Osteoblast (primary cell): ENCODE measurements at places on chromosomes 7 and 10. TPM values are rescaled to one million over a fixed set of nuclear protein-coding genes. Genes with fewer than 3 reads are reported as not detected.

Gene PROSER2
- 4.4 and 6.9 TPM in 2 replicates for total RNA-seq

- H3K4me3 ChIP-seq, result no peak overlapping the region
- H3K4me1 ChIP-seq, result no peaks in the 10 kb centered on the region
- DNase-seq, result no peak
- no peaks in the 10 kb centered on the region for H3K36me3 ChIP-seq
- H3K27ac ChIP-seq, result no peak overlapping the region
- no peaks in the 10 kb centered on the region for H3K27me3 ChIP-seq
These were observed 49.9 kb downstream of the TRIM24 start for GRCh38 chr7:138510003-138510402.

GRCh38 chr7:25742316-25742715, 409.7 kb upstream of the NFE2L3 start:
- H3K4me1 ChIP-seq, result no peaks in the 10 kb centered on the region
- no peak overlapping the region for H3K27ac ChIP-seq

DNA sequence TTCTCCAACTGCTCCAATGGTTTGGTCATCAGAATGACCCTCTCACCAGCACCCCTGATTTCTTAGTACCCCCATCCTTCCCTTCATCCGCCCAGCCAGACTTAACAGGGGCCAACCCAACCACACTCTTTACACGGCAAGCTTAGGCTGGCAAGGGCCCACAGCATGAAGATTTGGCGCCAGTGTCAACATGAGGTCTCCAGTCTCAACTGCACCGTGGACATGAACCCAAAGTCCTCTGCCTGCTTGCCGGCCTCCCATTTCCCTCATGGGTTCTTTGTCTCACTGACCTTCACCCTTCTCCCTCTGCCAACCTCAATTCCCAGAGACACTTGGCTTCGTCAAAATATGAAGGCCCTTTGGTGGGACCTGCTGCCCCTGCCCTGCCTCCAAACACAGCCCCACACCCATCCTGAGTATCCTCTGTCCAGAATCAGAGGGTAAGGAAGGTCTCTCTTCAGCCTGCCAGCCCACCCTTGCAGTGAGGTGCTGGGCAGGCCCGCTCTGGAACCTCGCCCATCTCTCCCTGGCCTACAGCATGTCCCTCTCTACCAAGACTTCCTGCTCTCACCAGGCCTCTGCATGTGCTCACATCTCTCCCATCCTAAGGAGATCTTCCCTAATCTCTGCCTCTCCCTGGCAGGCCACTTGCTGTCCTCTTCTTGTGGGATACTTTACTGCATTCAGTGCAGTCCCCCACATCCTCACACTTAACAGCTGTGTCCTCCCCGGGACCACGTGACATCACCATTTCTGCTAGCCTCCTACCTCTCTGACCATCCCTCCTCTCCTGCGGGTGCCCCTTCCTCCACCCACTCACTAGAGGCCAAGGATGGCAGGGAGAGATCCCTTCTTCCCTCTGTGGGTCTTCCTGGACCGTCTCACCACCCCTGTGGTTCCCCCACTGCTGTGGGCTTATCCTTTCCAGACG, 91.7 kb upstream of the ZMIZ1 start:
- H3K27ac ChIP-seq, result peak overlapping the region; percentile 68
- peak; percentile 63 for DNase-seq
- H3K36me3 ChIP-seq, result no peaks in the 10 kb centered on the region
- peak overlapping the region; percentile 26 for H3K4me3 ChIP-seq
- peaks cover 49% of the 10 kb centered on the region for H3K4me1 ChIP-seq
- no peaks in the 10 kb centered on the region for H3K27me3 ChIP-seq

Gene LEP
- total RNA-seq, result under 0.01 and 0.36 TPM in 2 replicates

Gene SPAM1
- total RNA-seq, result not detected in 2 replicates

Gene MTPN
- 117 and 127 TPM in 2 replicates for total RNA-seq

Gene TMEM273
- total RNA-seq, result 0.59 TPM in 1 of 2 replicates, not detected in the other

GRCh38 chr7:106609416-106609815, 51.5 kb downstream of the CCDC71L start:
- H3K4me1 ChIP-seq, result peaks cover 43% of the 10 kb centered on the region
- DNase-seq, result peak; percentile 76
- no peak overlapping the region for H3K4me3 ChIP-seq
- H3K27ac ChIP-seq, result peak overlapping the region; percentile 60

Gene ANKRD22
- total RNA-seq, result under 0.01 TPM in 2 replicates

DNA sequence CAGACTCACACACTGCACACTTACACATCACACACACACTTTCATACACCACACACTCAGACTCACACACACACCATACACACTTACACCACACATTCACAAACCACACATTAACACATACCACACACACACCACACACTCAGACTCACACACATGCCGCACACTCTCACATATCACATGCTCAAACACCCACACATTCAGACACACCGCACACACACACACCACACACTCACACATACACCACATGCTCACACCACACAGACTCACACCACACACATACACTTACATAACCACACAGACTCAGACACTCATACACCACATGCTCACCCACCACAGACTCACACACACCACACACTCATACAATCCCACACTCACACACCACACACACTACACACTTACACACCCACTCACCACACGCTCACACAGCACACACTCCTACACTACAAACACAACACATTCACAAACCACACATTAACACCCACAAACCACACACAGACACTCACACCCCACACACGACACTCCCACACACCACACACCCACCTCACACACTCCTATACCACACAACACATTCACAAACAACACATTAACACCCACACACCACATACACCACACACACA, 125.4 kb downstream of the EVX1 start:
- no peak overlapping the region for H3K4me3 ChIP-seq
- DNase-seq, result no peak
- peaks cover 24% of the 10 kb centered on the region for H3K4me1 ChIP-seq

- no peaks in the 10 kb centered on the region for H3K4me1 ChIP-seq
- H3K27ac ChIP-seq, result no peak overlapping the region
- H3K4me3 ChIP-seq, result no peak overlapping the region
- H3K36me3 ChIP-seq, result no peaks in the 10 kb centered on the region
These were observed 77.4 kb upstream of the SEM1 start for GRCh38 chr7:96786998-96787395.

DNA sequence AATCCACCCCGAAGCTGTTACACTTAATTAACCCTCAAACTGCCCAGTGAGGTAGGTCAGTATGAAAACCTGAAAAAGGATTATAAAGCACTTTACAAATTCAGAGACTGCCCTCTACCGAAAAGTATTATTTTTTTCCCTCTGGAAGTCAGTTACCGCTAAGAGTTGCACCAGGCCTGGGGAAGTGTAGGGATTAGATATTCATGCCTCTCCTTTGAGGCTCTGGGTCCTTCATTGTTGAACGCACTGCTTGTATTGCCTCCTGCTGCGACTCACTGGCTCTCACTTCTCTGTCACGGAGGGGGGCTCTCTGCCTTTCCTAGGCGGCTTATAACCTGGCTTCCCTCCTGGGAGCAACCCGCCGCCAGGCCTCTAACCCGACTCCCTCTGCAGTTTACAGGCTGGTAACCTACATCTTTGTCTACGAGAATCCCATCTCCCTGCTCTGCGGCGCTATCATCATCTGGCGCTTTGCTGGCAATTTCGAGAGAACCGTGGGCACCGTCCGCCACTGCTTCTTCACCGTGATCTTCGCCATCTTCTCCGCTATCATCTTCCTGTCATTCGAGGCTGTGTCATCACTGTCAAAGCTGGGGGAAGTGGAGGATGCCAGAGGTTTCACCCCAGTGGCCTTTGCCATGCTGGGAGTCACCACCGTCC, 2.7 kb downstream of the RHBDD2 start:
- peaks cover 18% of the 10 kb centered on the region for H3K4me1 ChIP-seq
- DNase-seq, result peak; percentile 32
- no peaks in the 10 kb centered on the region for H3K27me3 ChIP-seq
- H3K36me3 ChIP-seq, result peaks cover 48% of the 10 kb centered on the region

Gene SHTN1
- total RNA-seq, result 2.2 and 2.4 TPM in 2 replicates

Gene PALD1
- total RNA-seq, result under 0.01 and 0.29 TPM in 2 replicates

DNA sequence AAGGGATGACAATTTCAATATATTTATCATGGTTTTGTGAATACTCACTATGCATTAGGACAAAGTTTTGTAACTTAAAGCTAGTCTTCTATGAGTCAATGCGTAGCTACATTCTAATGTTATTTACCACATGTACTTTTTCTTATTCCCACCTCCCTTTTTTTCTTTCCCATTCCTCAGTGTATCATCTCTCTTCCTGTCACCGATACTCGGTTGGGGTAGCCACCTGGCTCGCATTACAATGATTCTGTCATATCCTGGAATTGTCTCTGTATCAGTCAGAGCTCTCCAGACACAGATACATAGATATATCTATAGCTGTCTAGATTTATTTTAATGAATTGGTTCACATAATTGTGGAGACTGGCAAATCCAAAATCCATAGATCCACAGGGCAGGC, 9.8 kb upstream of the RALA start:
- H3K27me3 ChIP-seq, result no peaks in the 10 kb centered on the region
- H3K27ac ChIP-seq, result no peak overlapping the region
- no peak overlapping the region for H3K4me3 ChIP-seq
- no peak for DNase-seq
- H3K36me3 ChIP-seq, result no peaks in the 10 kb centered on the region
- peaks cover 40% of the 10 kb centered on the region for H3K4me1 ChIP-seq

DNA sequence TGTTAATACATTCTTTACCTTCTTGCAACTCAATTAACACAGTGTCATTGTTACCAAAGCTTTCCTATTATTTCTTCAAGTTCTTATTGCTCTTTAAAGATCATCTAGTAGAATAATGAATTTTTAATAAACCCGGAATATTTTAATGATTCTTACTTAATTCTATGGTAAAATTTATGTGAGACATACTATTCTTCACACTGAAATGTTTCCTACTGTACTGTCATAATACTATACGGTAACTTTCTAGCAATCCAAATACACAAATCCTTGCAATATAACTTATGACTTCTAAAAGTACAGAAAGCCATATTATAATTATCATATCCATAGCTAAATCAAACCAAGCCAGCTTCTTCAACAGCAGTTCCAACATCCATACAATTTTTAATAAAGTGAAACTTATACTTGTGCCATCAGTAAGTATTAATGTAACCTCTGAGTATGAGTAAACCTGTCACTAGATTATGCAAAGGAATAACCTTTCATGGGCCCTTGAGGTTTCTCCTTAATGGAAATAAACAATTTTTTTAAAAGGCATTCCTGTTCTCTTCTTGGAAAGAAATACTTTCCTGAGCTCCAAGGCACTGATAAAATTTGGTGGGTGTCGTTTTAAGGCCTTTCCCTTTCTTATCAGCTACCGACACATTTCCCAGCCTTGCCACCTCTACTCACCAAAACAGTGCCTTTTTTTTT, 87.4 kb downstream of the IMMP2L start:
- no peak for DNase-seq
- H3K27ac ChIP-seq, result no peak overlapping the region
- no peaks in the 10 kb centered on the region for H3K4me1 ChIP-seq
- no peaks in the 10 kb centered on the region for H3K27me3 ChIP-seq
- H3K36me3 ChIP-seq, result no peaks in the 10 kb centered on the region

- no peak for DNase-seq
- no peaks in the 10 kb centered on the region for H3K27me3 ChIP-seq
- no peaks in the 10 kb centered on the region for H3K36me3 ChIP-seq
- H3K27ac ChIP-seq, result peak overlapping the region; percentile 41
These were observed 8.7 kb upstream of the LIPM start for GRCh38 chr10:88793712-88794299.

DNA sequence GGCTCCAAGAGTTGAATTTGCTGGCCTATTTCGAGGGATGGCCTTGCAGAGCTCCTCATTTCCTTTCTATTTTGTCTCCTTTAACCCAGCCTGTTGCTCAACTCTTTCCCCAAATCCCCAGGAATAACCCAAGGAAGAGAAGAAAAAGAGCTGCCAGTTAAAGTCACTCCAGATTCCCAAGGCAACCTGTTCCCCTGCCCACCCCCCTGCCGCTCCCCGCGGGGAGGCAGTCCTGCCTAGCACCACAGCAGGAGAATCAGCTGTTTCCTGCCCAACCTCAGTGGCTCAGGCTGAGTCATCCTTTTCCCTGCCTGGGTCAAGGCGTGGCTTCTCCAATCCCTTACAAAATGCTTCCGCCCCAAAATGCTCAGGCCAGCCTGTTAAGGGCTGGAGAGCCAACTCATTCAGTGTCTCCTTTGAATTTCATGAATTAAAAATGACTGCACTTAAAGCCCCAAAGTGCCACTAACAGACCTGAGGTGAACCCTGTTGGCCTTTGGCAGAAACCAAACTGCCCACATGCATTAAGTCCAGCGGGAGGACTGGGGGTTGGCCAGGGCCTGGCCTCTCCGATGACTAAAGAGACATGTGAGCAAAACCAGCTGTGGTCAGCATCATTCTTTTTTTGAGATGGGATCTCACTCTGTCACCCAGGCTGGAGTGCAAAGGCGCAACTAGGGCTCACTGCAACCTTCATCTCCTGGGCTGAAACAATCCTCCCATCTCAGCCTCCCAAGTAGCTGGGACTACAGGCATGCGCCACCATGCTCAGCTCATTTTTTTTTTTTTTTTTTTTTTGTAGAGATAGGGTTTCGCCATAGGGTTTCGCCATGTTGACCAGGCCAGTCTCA, 83.2 kb upstream of the KIF5B start:
- H3K27ac ChIP-seq, result peak overlapping the region; percentile 81
- no peaks in the 10 kb centered on the region for H3K36me3 ChIP-seq
- DNase-seq, result peak; percentile 96
- peaks cover 15% of the 10 kb centered on the region for H3K4me1 ChIP-seq
- H3K27me3 ChIP-seq, result no peaks in the 10 kb centered on the region
- peak overlapping the region; percentile 20 for H3K4me3 ChIP-seq

Gene GNGT1
- not detected in 2 replicates for total RNA-seq

DNA sequence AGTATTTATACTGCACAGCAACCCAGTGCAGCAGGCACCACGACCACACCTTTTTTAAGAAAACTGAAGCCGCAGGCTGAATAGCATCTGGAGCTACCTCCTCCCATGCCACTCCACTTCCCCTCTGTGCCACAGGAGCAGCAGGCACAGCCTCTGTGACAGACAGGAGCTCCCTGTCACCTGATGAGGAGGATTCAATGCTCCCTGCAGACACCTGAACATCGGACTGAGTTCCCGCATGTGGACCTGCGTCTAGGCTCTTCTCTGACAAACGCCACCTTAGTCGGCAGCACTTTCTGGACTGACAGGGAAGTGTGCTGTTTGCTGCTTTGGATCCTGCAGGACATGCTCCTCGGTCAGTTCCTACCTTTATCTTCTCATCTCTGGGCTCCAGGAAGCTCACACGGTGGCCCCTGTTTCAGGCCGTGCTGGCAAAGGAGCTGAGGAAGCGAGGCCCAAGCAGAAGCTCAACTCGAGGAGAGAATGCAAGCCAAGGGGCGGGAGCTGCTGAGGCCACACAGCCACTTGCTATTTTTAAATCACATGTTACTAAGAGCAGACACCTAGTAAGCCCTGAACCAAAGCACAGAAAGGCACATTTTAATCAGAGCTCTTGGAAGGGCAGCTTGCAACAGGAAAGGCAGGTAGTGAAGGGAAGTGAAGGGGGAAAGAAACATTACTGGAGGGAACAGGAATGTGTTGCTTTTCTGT, 56.6 kb downstream of the VOPP1 start:
- no peak overlapping the region for H3K4me3 ChIP-seq
- DNase-seq, result no peak
- H3K27ac ChIP-seq, result no peak overlapping the region
- H3K27me3 ChIP-seq, result no peaks in the 10 kb centered on the region
- no peaks in the 10 kb centered on the region for H3K4me1 ChIP-seq
